ENCODE measurements at places on chromosomes 5 and 9. TPM values are rescaled to one million over a fixed set of nuclear protein-coding genes. Genes with fewer than 3 reads are reported as not detected.

Gene PDE4D
- 0.88 TPM for polyA plus RNA-seq

Gene ZNF346
- 20.9 TPM for polyA plus RNA-seq

Gene TNFAIP8
- polyA plus RNA-seq = 12.4 TPM

Gene IRX2
- 23.4 TPM for polyA plus RNA-seq

Gene MAPK9
- 22.3 TPM for polyA plus RNA-seq

Gene PCDHB6
- 0.29 TPM for polyA plus RNA-seq

Gene CBY3
- polyA plus RNA-seq = 0.39 TPM

DNA sequence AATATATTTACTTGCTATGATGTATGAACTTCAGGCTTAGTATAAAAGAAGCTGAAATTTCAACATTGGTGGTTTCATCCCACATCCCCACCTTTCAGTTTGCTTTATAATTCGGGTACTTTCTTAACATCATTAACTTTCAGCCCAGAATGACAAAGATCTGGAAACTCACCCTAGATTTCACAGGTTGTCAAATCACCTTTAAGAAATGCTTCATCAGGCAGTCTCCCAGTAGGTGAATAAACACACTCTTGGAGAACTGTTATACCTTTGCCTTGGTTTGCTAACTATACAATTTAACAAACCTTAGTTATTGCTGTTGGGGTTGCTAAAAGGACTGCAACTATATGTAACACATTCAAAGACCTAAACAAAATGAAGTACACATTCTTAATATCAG is 54.4 kb downstream of the MLANA start:
- no peak for DNase-seq
- H3K4me1 ChIP-seq = no peaks in the 10 kb centered on the region
- no peak overlapping the region for H3K27ac ChIP-seq
- H3K36me3 ChIP-seq = no peaks in the 10 kb centered on the region

DNA sequence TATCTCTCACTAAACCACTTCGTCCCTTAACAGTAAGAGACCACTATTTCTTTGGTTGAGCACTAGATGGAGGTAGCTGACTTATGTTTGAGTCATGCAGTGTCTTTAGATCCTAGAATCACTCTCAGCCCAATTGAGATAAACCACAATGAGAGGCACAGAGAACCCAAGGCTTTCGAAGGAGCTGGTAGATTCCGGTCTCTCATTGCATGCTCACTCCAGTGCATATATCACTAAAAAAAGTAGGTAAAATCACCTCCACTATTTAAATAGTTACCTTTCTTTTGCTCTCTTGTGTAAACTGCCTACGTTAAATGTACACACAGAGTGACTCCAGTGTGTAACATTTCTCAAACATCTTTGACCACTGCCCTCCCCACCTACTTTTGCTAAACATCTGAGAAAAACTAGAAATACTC is 27.6 kb downstream of the ACTL7A start:
- no peaks in the 10 kb centered on the region for H3K27me3 ChIP-seq
- H3K4me3 ChIP-seq = no peak overlapping the region
- H3K27ac ChIP-seq = no peak overlapping the region
- H3K4me1 ChIP-seq = no peaks in the 10 kb centered on the region
- peaks cover 33% of the 10 kb centered on the region for H3K36me3 ChIP-seq

- peaks cover 42% of the 10 kb centered on the region for H3K36me3 ChIP-seq
- no peak overlapping the region for H3K27ac ChIP-seq
These were observed 29.2 kb downstream of the ANKS6 start for GRCh38 chr9:98767196-98767595.

- H3K4me1 ChIP-seq = no peaks in the 10 kb centered on the region
- no peaks in the 10 kb centered on the region for H3K36me3 ChIP-seq
- H3K27ac ChIP-seq = no peak overlapping the region
- no peak overlapping the region for H3K4me3 ChIP-seq
- DNase-seq = no peak
- no peaks in the 10 kb centered on the region for H3K27me3 ChIP-seq
These were observed 139.6 kb downstream of the CHSY3 start for GRCh38 chr5:130043834-130044233.

- H3K27ac ChIP-seq = no peak overlapping the region
- H3K27me3 ChIP-seq = no peaks in the 10 kb centered on the region
- DNase-seq = no peak
- no peak overlapping the region for H3K4me3 ChIP-seq
- no peaks in the 10 kb centered on the region for H3K36me3 ChIP-seq
These were observed 210.2 kb downstream of the DAB2IP start for GRCh38 chr9:121861501-121862180.

- no peak for DNase-seq
- H3K36me3 ChIP-seq = no peaks in the 10 kb centered on the region
- H3K4me3 ChIP-seq = no peak overlapping the region
- no peaks in the 10 kb centered on the region for H3K27me3 ChIP-seq
- H3K27ac ChIP-seq = no peak overlapping the region
These were observed 45.9 kb upstream of the PJA2 start for GRCh38 chr5:109455598-109456096.

DNA sequence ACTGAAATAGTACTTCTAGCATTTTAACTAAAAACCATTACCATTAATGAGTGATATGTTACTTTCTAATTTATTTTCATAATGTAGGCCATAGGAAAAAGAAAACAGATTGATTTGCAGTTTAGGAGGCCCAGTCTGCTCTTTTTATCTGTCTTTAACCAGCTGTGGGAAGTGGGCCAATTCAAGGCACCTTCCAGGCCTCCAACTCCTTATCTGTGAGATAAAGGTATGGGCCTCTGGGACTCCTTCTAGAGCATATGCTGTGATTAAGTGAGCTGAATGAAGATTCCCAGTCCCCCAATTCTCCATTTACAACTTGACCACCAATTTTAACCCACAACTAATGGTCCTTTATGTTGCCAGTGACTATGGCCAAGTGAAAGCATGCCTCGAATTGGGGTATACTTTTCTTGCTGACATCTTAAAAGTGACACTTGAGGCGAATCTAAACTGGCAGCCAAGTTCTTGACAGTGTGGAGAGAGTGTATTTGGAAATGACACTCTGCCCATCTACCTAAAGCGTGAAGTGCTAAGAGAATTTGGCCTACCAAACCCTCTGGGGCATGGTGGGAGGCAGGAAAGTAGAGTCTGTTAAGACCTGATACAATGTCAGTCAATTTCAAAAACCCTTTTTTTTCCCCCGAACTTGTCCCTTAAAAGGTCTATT is 88.3 kb downstream of the PIK3R1 start:
- H3K36me3 ChIP-seq = no peaks in the 10 kb centered on the region
- no peaks in the 10 kb centered on the region for H3K4me1 ChIP-seq
- no peaks in the 10 kb centered on the region for H3K27me3 ChIP-seq
- no peak overlapping the region for H3K27ac ChIP-seq
- no peak for DNase-seq

- no peak overlapping the region for H3K27ac ChIP-seq
- no peaks in the 10 kb centered on the region for H3K4me1 ChIP-seq
- no peak for DNase-seq
- H3K4me3 ChIP-seq = no peak overlapping the region
- H3K36me3 ChIP-seq = no peaks in the 10 kb centered on the region
These were observed 37.1 kb downstream of the FAM163B start for GRCh38 chr9:133571896-133572595.

GRCh38 chr9:95225076-95225725 is 92.3 kb downstream of the FANCC start:
- H3K27ac ChIP-seq = no peak overlapping the region
- H3K36me3 ChIP-seq = no peaks in the 10 kb centered on the region
- no peak overlapping the region for H3K4me3 ChIP-seq
- no peak for DNase-seq
- H3K27me3 ChIP-seq = no peaks in the 10 kb centered on the region
- H3K4me1 ChIP-seq = no peaks in the 10 kb centered on the region

DNA sequence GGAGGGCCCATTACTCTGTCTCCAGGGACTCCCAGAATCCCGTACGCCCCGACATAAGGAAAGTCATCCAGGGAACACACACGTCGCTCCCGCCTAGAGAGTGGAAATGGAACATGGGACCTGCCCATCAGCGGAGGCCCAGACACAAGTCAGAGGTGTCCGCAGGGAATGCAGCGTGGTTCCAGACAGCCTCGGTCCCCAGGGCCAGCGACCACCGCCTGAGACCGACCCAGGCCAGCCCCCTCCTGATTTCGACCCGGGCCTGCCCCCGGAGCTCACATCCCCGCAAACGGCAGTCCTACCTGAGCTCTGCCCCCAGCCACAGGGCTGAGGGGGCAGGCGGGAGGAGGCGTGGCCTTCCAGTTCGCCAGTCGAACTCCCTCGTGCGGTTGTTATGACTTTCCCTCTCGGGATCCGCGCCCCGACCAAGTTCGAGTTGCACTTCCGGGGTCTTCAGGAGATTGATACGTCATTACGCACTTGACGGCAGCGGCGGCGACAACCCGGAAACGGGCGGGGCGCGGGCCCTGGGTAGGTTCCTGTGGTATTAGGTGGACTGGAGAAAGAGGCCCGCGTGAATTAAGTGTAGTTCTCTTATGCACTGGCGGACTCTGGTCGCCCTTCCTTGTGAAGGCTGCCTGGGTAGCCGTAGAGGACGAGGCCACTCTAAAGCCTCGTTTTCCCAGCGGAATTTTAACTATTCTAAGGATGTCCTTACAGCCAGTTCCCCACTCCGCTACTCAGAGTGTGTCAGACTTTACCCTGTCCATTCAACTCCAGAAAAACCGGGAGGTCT is 370.0 kb upstream of the POU5F2 start:
- peak overlapping the region; percentile 79 for H3K27ac ChIP-seq
- H3K36me3 ChIP-seq = no peaks in the 10 kb centered on the region
- no peaks in the 10 kb centered on the region for H3K27me3 ChIP-seq
- no peaks in the 10 kb centered on the region for H3K4me1 ChIP-seq
- H3K4me3 ChIP-seq = peak overlapping the region; percentile 90
- peak; percentile 92 for DNase-seq

DNA sequence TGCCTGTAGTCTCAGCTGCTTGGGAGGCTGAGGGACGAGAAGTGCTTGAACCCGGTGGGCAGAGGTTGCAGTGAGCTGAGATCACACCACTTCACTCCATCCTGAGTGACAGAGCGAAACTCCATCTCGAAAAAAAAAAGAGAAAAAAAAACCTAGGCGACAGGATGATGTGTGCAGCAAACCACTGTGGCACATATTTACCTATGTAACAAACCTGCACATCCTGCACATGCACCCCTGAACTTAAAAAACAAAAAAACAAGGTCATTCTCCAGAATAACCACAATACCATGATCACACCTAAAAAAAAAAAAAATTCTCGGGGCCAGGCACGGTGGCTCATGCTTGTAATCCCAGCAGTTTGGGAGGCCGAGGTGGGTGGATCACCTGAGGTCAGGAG is 7.5 kb upstream of the DOLPP1 start:
- no peaks in the 10 kb centered on the region for H3K27me3 ChIP-seq
- H3K27ac ChIP-seq = no peak overlapping the region
- H3K4me3 ChIP-seq = no peak overlapping the region
- no peak for DNase-seq
- peaks cover 15% of the 10 kb centered on the region for H3K4me1 ChIP-seq

- peak overlapping the region; percentile 11 for H3K4me3 ChIP-seq
- H3K27me3 ChIP-seq = peaks cover 81% of the 10 kb centered on the region
- no peak for DNase-seq
- no peaks in the 10 kb centered on the region for H3K4me1 ChIP-seq
- peaks cover 3% of the 10 kb centered on the region for H3K36me3 ChIP-seq
These were observed 3.2 kb downstream of the IRX1 start for GRCh38 chr5:3598769-3599211.

- no peaks in the 10 kb centered on the region for H3K4me1 ChIP-seq
- no peak overlapping the region for H3K4me3 ChIP-seq
- no peaks in the 10 kb centered on the region for H3K36me3 ChIP-seq
- DNase-seq = no peak
These were observed 61.6 kb downstream of the COL27A1 start for GRCh38 chr9:114216976-114217375.

GRCh38 chr5:68405784-68406743 is 190.5 kb downstream of the PIK3R1 start:
- H3K36me3 ChIP-seq = no peaks in the 10 kb centered on the region
- no peak for DNase-seq
- H3K4me1 ChIP-seq = peaks cover 9% of the 10 kb centered on the region
- H3K4me3 ChIP-seq = no peak overlapping the region

DNA sequence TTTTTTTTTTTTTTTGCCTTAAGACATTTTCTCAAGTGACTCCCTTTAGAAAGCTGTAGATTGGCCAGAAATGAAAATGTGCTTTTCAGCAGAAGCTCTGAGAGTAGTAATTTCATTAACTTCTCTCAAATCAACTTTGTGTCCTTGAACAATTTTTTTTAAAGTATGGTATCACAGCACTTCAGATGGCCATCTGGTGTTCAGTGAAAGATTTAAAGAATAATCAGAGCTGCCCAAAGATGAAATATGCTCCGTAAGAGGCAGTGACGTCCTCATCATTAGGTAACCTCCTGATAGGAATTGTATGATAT is 43.0 kb upstream of the PCAT7 start:
- no peaks in the 10 kb centered on the region for H3K4me1 ChIP-seq
- no peaks in the 10 kb centered on the region for H3K36me3 ChIP-seq
- H3K4me3 ChIP-seq = no peak overlapping the region
- no peaks in the 10 kb centered on the region for H3K27me3 ChIP-seq

GRCh38 chr5:6448622-6449464 is at the start of gene UBE2QL1:
TSS of gene UBE2QL1 (plus strand) at chr5:6448859. CDS start at chr5:6448894, 35 bp downstream.
- peak within 1 kb of the TSS; percentile 77 for H3K4me3 ChIP-seq
- H3K27ac ChIP-seq = no peak within 1 kb of the TSS
- peaks cover 9% of the 10 kb centered on the region for H3K4me1 ChIP-seq
- H3K27me3 ChIP-seq = peaks cover 73% of the 10 kb centered on the region

DNA sequence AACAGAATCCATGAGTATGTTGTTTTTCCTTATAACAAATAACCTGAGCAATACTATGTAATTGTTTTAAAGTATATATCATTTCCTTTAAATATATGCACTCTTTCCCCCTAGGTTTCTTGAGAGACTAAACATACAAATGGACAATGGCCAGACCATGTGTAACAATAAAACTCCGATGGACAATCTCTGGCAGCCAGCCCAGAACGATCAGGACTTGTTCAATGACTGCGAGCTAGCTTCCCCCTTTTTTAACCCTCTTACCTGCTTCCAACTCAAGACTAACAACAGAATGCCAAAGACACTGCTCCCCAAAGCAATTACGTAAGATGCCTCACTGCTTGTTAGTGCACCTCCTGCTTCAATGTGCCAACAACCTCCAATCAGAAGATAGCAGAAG is 94.9 kb downstream of the HTR4 start:
- no peak for DNase-seq
- H3K27me3 ChIP-seq = no peaks in the 10 kb centered on the region
- H3K4me1 ChIP-seq = no peaks in the 10 kb centered on the region
- no peak overlapping the region for H3K4me3 ChIP-seq
- no peak overlapping the region for H3K27ac ChIP-seq
- H3K36me3 ChIP-seq = no peaks in the 10 kb centered on the region

GRCh38 chr5:116507941-116508655 is 66.5 kb downstream of the SEMA6A start:
- H3K4me3 ChIP-seq = no peak overlapping the region
- DNase-seq = no peak
- no peak overlapping the region for H3K27ac ChIP-seq
- H3K4me1 ChIP-seq = peaks cover 11% of the 10 kb centered on the region
- H3K36me3 ChIP-seq = peaks cover 15% of the 10 kb centered on the region
- no peaks in the 10 kb centered on the region for H3K27me3 ChIP-seq

DNA sequence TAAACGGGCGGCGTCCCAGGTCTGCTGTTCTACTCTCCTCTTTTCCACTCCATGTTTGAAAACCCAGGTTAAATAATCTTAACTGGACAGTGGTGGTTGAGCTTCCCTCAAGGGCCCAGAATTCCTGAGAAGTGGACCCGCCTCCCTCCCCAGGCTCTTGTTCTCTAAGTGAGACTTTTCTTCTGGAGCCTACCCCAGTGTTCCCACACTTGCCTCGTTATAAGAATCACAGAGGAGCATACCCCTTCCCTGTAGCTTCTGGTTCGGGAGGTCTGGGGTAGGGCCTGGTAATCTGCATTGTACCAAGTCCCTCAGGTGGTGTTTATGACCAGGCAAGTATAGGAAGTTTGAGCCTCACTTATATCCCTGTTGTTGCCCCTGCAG is 12.0 kb downstream of the PSD2 start:
- H3K27ac ChIP-seq = no peak overlapping the region
- no peak for DNase-seq
- no peaks in the 10 kb centered on the region for H3K4me1 ChIP-seq
- no peak overlapping the region for H3K4me3 ChIP-seq
- no peaks in the 10 kb centered on the region for H3K27me3 ChIP-seq

Data from H1 (cell line).